Astrocyte (in vitro differentiated cells and primary cell): ENCODE measurements at places on chromosomes 3 and 15.

DNA sequence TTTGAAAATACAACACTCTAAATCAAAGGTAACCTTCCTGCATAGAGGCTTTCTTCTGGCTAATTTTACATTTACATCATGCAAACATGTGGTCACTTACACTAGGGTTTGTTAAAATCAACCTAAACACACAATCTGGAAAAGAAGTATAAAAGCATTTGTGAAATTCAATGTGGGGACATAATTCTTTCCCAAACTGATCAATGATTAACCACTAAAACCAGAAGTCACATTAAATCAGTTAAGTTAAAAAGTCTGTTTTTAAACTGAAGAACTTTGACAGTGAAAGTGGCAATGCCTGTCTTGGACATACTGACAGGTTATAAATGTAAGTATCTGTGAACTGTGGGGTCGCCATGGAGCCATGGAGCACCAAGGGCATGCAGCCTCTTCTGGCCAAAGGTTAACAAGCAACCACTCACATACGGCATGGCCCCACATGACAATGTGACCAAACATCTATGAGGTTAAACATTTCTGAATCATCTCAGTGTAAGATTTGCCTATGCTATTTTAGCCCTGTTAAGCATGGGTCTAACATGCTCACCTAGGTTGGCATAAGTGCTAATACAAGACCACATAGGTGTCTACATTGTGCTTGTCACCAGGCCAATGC, 278.2 kb downstream of the CTNNB1 start:
- DNase-seq, result no peak

GRCh38 chr3:12175137-12175593, 16.5 kb upstream of the TIMP4 start:
- peak; percentile 68 for DNase-seq

DNA sequence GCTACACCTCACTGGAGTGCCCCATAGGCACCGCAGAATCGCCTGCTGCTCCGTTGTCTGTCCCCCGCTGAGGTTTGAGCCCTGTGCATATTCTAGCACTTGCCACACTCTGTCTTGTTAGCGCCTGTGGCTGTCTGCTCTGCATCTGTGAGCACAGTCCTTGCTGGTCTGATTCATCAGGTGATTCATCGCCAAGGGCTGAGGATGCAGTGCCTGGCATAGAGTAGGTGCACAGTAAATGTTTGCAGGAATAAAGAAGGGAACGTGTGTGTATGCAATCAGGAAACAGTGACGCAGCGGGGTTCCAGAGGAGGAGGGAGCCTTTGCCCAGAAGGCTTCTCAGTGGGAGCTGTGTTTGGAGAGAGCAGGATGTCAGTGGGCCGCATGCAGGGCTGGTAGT, 124.0 kb upstream of the PLXNA1 start:
- peak; percentile 93 for DNase-seq

DNA sequence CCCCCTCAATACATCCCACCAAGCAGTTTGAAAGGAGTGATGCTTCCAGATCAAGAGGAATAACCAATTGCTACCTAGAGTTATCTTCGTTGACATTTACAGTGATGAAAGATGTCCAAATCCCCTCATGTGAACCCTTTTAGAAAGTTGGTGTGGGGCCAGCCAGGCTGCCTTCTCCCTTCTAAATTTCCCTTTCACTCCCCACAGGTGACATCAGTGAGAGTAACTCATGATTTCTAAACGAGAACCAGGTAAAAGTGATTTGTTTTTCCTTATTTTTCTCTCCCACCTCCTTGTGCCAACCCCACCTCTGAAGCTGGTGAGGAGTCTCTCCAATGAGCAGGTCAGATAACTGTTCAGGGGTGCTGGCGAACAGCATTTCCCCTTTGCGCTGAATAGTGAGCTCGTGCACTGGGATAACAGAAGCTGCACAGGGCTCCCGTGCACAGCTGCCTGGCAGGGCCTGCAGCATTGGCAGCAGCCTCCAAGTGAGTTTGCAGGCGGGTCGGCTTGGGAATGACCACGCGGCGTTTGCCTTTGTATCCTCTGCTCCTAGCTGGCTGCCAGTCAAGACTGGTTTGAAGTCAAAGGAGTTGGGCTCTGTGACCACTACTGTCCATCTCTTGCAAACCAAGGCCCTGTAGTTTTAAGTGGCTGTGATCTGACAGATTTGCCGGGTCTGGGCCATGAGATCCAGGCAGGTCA, 70.2 kb upstream of the CORO2B start:
- DNase-seq, result no peak

DNA sequence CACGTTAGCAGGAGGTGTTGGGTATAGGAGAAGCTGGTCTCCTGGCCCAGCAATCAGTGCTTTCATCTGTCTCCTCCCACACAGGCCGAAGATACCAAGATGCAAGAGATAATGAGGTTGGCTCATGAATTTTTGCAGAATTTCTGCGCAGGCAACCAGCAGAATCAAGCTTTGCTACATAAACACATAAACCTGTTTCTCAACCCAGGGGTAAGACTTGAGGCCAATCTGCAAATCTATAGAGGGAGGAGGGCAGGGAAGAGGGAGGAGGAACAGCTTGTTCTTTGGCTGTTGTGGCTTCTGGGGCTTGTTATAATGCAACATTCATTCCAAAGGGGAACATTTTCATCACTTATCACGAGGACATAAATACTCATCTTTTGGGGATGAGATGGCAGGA, 195.3 kb downstream of the ITPR1 start:
- DNase-seq, result no peak

- no peak for DNase-seq
These were observed at the start of gene EIF4E3 for GRCh38 chr3:71725271-71725991. EIF4E3 (minus strand) TSS chr3:71725402; CDS start chr3:71725367, 35 bp downstream.

DNA sequence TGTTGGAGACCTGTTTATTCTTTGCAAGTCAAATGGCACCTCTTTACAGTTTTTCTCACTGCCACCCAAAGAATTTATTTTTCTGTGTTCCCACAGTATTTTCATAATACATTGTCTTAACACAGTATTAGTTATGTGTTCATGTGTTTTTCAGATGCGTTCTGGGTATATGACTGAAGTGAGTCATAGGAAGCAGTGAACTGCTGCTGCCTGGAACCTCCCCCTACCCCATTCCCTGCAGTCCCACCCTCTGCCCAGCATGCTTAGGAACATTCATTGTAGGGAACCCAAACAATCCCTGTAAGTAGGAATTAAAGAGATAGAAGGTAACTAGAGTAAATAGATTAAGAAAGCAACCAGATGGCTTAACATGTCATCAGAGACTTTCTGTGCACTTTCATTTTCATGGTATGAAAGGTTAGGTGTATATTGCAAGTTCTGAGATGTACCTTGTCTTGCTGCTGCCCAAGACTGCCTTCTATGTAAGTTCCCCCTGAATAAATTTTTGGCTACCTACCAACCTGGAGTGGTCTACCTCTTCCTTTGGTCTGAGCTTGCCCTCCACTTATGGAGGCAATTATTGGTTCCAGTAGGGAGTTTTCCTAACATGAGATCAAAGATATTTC, 21.9 kb upstream of the SQOR start:
- DNase-seq, result no peak

GRCh38 chr15:39934397-39935071, 619 bp downstream of the EIF2AK4 start:
- DNase-seq, result peak; percentile 23

- DNase-seq, result no peak
These were observed 200.5 kb downstream of the ITPR1 start for GRCh38 chr3:4693620-4694019.

DNA sequence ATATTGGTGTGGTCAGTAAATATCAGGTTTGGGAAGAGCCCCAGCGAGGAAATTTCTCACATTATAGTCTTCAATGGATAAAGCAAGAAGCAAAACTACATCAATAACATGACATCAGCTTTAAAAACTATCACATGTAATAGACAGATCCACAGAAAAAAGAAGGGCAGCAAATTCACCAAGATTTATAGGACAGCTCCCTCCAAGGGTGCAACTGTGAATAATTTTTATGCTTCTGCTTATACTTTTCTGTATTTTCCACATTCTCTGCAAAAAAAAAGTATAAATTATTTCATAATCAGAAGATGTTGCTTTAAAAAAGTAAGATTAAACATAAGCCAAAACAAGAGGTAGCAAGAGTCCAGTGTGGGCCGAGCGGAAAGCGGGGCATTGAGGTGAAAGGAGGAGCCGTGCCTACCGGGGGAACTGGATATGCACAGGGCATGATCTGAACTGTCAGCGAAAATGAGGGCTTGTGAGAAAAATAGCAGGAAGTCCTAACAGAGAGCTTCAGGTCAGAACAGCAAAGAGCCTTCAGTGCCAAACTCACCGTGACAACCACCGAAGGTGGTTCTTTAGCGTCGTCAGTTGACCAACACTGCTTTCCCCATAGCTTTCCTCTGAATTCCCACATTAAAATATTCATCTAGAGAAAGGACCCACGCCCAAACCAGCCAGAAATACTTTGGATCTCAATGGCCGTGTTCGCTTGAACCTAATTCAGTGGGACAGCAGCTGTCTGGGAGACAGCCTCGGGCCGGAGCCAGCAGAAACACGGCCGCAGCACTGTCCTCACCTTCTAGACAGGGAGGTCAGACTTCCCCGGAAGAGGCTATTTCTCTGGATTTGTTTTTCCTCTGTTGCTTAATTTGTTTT, 59.8 kb downstream of the FAM174B start:
- no peak for DNase-seq
